ENCODE measurements at places on chromosomes 5 and 9.
A peak's percentile ranks its signal among the peaks of the same experiment; 100 is the strongest.

DNA sequence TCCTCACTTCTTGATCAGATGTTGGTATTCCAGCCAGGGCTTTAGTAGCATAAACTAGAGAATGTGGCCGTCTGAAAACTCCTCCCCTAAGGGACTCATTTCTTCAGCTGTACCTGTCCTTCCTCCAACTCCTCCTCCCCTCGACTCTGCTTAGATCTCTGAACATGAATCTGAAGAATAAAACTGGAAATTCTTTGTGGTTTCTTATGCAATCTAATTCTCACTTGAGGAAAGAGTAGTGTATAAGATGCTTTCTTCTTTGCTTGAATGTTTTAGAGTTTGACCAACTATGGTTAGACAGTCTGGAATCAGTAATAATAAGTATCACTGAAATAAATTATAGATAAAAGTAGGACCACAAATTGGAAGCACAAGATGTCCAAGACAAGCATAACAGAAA, 128.5 kb downstream of the LRRC70 start:
- H3K4me1 ChIP-seq, result 0 out of 2 replicates have a peak, but pooled peaks cover 7% of the 10 kb centered on the region
- H3K36me3 ChIP-seq, result no peaks in the 10 kb centered on the region
- H3K27ac ChIP-seq, result no peak overlapping the region
- no peak for DNase-seq
- no peaks in the 10 kb centered on the region for H3K27me3 ChIP-seq
- H3K4me3 ChIP-seq, result no peak overlapping the region

GRCh38 chr9:90569511-90569910, 73.1 kb downstream of the DIRAS2 start:
- H3K4me1 ChIP-seq, result no peaks in the 10 kb centered on the region
- H3K27ac ChIP-seq, result no peak overlapping the region
- H3K4me3 ChIP-seq, result no peak overlapping the region
- no peaks in the 10 kb centered on the region for H3K27me3 ChIP-seq
- DNase-seq, result no peak

GRCh38 chr5:66744040-66744439, 147.8 kb downstream of the MAST4 start:
- no peak overlapping the region for H3K27ac ChIP-seq
- no peaks in the 10 kb centered on the region for H3K27me3 ChIP-seq
- DNase-seq, result no peak
- no peaks in the 10 kb centered on the region for H3K4me1 ChIP-seq
- no peak overlapping the region for H3K4me3 ChIP-seq
- H3K36me3 ChIP-seq, result no peaks in the 10 kb centered on the region

GRCh38 chr5:135140446-135141204, 106.6 kb upstream of the PITX1 start:
- H3K36me3 ChIP-seq, result no peaks in the 10 kb centered on the region
- H3K4me3 ChIP-seq, result no peak overlapping the region
- H3K27me3 ChIP-seq, result no peaks in the 10 kb centered on the region

DNA sequence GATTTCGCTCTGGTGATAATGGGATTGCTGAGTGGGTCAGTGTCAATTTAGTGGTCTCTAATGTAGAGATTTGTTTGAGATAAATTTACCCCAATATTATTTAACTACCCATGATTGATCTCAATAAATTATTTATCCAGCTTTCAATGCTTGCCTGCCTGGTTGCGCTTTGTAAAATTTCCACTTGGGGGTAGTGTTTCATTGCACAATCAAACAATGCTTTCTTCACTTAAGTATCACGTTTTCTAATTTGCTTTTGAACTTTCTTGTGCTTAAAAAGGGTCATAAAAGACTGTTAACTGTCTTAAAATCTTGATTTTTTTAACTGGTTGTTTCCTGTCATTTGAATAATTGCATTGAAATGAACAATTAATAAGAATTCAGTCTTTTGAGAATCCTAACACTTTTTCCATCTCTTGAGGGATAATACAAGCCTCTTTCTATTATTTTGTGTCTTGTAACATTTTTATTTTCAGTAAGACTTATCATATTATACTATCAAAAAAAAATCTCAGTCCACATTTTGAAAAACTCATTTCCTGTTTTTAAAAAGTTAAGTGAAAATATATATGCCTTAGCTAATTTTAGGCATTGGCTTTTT, 18.7 kb downstream of the HSD17B4 start:
- H3K27ac ChIP-seq, result no peak overlapping the region
- H3K4me1 ChIP-seq, result peaks cover 11% of the 10 kb centered on the region
- no peaks in the 10 kb centered on the region for H3K36me3 ChIP-seq
- no peak overlapping the region for H3K4me3 ChIP-seq
- DNase-seq, result peak; percentile 51

DNA sequence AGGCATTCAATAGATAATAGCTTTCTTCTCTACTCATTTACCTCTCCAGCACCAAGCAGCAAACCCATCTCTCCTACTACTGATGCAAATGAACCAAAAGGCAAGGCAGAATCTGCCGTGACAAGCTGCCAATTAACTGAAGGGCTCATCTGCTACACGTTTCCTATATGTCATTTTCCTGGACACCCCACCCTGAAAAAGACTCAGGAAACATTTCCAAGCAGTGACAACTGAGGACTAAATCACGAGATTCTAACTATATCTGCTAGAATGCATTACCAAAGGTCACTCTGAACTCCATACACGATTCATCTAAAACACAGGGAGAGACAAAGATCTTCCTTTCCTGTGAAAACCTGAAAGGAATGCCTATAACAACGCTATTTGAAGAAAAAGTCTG, 12.9 kb downstream of the PLPP1 start:
- no peak overlapping the region for H3K27ac ChIP-seq
- H3K4me3 ChIP-seq, result no peak overlapping the region
- no peaks in the 10 kb centered on the region for H3K36me3 ChIP-seq
- H3K27me3 ChIP-seq, result no peaks in the 10 kb centered on the region
- H3K4me1 ChIP-seq, result no peaks in the 10 kb centered on the region

- no peaks in the 10 kb centered on the region for H3K27me3 ChIP-seq
- no peak for DNase-seq
- H3K36me3 ChIP-seq, result no peaks in the 10 kb centered on the region
- H3K27ac ChIP-seq, result no peak overlapping the region
- H3K4me1 ChIP-seq, result no peaks in the 10 kb centered on the region
These were observed 60.0 kb downstream of the ABHD17B start for GRCh38 chr9:71850996-71851395.

- no peaks in the 10 kb centered on the region for H3K4me1 ChIP-seq
- no peak for DNase-seq
- H3K27ac ChIP-seq, result no peak overlapping the region
- H3K36me3 ChIP-seq, result no peaks in the 10 kb centered on the region
- no peak overlapping the region for H3K4me3 ChIP-seq
- H3K27me3 ChIP-seq, result no peaks in the 10 kb centered on the region
These were observed 48.6 kb upstream of the C5orf46 start for GRCh38 chr5:147954971-147955370.

DNA sequence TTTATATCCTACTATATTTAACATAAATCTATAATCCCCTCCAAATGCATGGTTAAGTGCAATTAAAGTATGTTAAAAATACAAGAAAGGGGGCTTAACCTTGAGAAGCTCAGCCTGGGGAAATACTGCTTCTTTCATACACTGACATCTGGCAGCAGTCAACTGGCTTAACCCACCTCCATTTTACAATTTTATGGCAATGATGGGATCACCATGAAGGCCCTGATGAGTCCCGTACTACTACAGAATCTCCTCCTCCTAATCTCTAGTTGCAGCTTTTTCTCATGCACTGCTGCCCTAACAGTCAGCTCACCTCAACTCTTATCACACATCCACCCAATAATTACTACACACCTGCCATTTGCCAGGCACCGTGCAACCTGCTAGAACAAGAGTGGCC, 40.9 kb downstream of the ZNF608 start:
- H3K4me3 ChIP-seq, result no peak overlapping the region
- H3K27me3 ChIP-seq, result no peaks in the 10 kb centered on the region
- DNase-seq, result no peak
- H3K36me3 ChIP-seq, result no peaks in the 10 kb centered on the region

GRCh38 chr5:175133185-175133584, 310.8 kb downstream of the DRD1 start:
- no peak overlapping the region for H3K4me3 ChIP-seq
- no peaks in the 10 kb centered on the region for H3K36me3 ChIP-seq
- no peaks in the 10 kb centered on the region for H3K4me1 ChIP-seq
- no peak overlapping the region for H3K27ac ChIP-seq
- H3K27me3 ChIP-seq, result no peaks in the 10 kb centered on the region

DNA sequence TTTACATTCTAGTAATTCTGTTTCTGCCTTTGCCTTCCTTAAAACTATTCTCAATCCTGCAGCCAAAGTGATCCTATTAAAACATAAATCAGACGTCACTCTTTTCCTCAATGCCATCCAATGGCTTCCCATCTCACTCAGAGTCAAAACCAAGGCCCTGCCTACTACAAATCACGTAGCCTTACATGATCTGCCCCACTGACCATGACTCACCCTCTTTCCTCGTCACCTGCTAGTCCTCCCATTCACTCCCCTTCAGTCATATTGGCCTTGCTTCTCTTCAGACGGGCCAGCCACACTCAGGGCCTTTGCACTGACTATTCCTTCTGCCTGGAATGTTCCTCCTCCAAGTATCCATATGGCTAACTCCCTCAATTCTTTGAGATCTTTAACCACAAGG, 39.0 kb upstream of the DMXL1 start:
- H3K27me3 ChIP-seq, result no peaks in the 10 kb centered on the region
- H3K27ac ChIP-seq, result peak overlapping the region; percentile 67
- H3K36me3 ChIP-seq, result no peaks in the 10 kb centered on the region
- H3K4me3 ChIP-seq, result no peak overlapping the region
- peaks cover 29% of the 10 kb centered on the region for H3K4me1 ChIP-seq

DNA sequence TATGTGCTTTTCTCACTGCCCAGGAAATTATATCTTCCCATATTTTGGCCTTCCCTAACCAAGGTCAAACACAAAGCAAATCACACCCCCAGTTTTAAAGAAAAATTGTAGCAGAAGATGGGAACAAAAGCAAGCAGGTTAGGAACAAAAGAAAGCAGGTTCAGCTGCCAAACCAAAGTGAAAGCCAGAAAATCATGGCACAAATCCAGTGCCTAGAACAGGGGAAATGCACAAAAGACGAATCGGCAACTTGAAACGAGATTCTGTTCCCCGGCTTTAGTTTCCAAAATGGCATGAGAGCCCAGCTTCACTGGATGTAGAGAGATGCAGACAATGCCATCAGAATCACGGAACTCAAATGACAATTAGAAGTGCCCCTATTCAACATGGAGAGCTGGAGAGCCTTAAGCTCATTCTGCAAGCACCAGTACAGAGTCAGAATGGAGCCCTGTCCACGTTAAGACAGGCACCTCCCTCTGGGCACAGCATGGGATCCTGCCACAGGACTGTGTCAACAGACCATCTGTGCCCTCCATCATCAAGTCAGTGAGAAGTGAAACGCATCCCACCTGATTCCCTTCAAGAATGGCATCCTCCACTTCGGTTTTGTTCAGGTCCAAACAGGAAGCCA, 13.8 kb downstream of the DNAH5 start:
- no peak overlapping the region for H3K4me3 ChIP-seq
- no peak overlapping the region for H3K27ac ChIP-seq
- no peak for DNase-seq

DNA sequence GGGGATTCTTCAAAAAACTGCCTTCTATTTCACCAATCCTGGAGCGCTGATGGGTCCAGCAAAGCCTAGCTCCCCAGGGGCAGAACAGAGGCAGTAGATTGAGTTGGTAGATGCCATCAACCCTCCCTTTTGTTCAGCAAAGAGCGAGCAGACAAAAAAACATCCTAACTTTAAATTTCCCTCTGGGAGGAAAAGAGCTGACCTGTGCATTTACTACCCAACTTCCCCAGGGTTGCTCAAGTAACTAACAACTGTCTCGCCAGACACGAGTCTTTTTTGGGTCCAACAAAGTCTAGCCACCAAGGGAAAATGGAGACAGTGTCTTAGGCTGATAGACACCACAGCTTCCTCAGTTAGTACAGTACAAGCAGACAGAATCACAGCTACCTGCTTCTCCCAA, 476.3 kb upstream of the GRIA1 start:
- no peak overlapping the region for H3K27ac ChIP-seq
- no peak overlapping the region for H3K4me3 ChIP-seq
- no peaks in the 10 kb centered on the region for H3K4me1 ChIP-seq
- no peaks in the 10 kb centered on the region for H3K36me3 ChIP-seq
- H3K27me3 ChIP-seq, result no peaks in the 10 kb centered on the region
- DNase-seq, result no peak

Measured in MM.1S (cell line).